ENCODE measurements at places on chromosomes 5 and 9.
A peak's percentile ranks its signal among the peaks of the same experiment; 100 is the strongest.

- DNase-seq = no peak
These were observed 112.7 kb downstream of the NTRK2 start for GRCh38 chr9:84781931-84782866.

- no peak for DNase-seq
These were observed 74.3 kb downstream of the COL23A1 start for GRCh38 chr5:178515776-178516503.

GRCh38 chr5:50328193-50328729, 112.8 kb downstream of the EMB start:
- DNase-seq = no peak

- no peak for DNase-seq
These were observed 67.4 kb downstream of the MRPS27 start for GRCh38 chr5:72252574-72253155.

- DNase-seq = no peak
These were observed 230.6 kb upstream of the CD180 start for GRCh38 chr5:67426961-67427849.

GRCh38 chr5:76445063-76445462, 42.0 kb downstream of the IQGAP2 start:
- no peak for DNase-seq

DNA sequence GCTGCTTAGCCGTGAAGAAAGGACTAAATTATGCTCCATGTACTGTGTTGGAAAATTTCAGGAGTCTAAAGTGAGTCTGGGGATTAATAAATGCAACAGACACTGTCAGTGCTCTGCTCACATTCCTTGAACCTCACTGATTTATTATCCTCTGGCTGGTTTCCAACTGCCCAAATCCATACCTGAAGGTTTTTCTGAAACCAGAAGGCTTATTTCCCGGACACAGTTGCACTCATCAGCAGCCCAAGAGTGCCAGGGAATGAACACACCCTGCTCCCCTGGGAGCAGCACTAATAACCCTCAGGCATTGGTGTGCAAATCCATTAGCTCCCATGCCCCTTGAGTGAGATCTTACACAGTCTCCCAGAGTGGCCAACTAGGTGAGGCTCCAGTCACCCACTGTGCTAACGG, 38.7 kb downstream of the F2R start:
- no peak for DNase-seq

- DNase-seq = no peak
These were observed 200.2 kb downstream of the SEMA6A start for GRCh38 chr5:116374434-116374852.

GRCh38 chr9:94498801-94499453, 56.0 kb upstream of the PCAT7 start:
- peak; percentile 5 for DNase-seq

DNA sequence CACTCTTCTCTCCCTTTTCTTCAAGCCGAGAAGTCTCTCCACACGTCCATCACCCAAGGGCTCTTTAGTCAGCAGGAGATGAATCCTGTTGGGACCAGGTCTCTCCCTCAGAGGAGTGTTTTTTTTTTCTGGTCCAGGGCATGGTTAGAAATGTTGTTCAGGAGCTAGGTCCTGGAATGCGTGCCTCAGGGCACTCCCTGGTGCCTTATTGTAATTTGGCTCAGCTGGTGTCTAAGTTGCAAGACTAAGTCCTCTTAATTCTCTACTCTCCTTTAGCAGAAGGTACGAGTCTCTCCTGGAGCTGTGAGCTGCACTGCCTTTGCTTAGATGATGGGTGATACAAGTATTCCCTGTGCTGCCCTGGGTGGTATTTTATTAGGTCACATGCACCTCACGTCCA, 111.9 kb downstream of the CNTLN start:
- DNase-seq = no peak

DNA sequence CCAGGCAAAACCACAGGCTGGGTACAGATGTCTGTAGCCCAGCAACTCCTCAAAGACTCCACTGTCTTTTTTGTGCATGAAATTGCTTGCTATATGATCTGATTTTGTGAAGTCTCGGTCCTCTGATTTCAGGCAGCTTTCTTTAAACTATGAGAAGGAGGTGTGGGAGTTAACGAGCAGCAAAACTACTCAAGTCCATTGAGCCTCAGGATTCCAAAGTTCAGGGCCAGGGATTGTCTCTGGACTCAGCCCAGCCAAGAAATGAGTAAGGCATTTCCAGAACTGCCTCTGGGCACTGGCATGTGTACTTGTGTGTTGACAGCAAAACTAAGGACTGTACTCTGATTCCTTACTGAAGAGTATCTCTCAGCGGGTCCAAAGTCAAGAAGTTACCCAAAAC, 53.4 kb upstream of the GLIS3 start:
- peak; percentile 81 for DNase-seq

DNA sequence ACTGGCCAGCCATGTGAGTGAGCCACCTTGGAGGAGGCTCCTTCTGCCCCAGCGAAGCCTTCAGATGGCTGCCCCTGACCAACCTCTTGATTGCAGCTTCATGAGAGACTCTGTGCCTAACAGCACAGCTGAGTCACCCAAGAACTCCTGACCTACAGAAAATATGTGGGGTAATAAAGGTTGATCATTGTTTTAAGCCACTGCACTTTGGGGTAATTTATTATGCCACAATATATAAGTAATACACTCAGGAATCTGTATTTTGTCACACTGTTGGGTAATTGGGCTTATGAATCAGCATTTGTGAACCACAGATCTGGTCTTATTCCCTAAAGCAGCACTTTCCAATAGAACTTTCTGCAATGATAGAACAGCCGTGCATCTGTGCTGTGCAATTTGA, 24.4 kb upstream of the VDAC1 start:
- peak; percentile 83 for DNase-seq

- peak; percentile 15 for DNase-seq
These were observed 36.0 kb downstream of the HMGXB3 start for GRCh38 chr5:150036513-150036912.

DNA sequence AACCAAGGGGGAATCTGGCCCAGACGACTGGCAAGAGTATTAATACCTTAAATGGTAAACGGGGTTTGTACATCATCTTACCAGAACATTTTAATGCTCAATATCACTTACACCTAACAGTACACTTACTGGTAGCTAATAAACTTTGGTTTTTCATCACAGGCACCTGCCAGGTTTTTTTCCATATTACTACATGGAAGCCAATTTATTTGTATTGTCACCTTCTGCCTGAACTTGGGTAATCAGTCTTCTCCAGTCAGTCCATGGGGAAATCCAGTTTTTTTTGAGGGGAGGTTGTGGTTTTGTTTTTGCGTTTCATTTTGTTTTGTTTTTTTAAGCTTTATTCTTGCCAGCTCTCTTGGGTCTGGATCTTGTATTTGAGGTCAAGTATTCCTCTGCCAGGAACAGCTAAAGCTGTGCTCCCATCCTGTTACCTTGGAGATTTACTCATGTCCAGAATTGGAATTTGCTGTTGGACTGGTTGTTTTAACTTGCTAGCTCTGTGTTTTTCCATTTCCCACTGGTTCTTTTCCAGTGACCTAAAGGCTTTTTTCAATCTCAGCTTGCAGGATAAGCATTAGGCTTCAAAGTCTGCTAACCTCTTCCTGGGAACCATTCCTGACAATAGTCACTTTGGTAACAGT, 11.1 kb upstream of the NADK2 start:
- DNase-seq = no peak

DNA sequence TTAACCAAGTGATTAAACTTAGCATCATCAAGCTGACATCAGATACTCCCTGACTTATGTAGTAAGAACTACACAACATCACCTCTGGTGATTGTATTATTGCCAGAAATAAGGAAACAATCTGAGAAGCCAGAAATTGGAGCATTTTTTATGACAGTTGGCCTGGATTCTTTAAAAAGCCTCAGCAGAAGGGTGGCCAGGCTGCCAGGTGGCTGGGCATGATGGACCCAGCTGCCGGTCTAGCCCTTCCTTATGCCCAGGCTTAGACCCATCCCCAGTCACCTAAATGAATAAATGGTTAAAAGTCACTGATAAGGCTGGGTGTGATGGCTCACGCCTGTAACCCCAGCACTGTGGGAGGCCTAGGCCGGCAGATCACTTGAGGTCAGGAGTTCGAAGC, 12.8 kb downstream of the OR1K1 start:
- DNase-seq = no peak

DNA sequence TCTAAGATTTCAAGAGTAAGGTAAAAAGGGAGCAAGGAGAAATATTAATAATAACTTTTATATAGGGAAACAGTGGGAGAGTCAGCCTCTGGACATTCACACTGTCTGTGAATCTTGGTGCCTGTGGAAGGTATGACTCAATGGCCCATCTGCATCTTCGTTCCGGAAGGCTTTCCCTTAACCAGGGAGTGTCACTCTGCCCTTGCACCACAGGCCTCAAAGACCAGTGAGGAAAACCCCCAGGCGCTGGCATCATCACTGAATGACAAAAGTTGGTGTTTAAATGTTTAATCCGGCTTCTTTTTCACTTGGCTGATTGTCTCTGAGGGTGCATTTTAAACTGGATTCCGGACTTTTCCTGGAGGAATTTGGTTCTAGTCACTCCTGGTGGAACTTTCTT, 522.4 kb upstream of the TLE4 start:
- DNase-seq = no peak

DNA sequence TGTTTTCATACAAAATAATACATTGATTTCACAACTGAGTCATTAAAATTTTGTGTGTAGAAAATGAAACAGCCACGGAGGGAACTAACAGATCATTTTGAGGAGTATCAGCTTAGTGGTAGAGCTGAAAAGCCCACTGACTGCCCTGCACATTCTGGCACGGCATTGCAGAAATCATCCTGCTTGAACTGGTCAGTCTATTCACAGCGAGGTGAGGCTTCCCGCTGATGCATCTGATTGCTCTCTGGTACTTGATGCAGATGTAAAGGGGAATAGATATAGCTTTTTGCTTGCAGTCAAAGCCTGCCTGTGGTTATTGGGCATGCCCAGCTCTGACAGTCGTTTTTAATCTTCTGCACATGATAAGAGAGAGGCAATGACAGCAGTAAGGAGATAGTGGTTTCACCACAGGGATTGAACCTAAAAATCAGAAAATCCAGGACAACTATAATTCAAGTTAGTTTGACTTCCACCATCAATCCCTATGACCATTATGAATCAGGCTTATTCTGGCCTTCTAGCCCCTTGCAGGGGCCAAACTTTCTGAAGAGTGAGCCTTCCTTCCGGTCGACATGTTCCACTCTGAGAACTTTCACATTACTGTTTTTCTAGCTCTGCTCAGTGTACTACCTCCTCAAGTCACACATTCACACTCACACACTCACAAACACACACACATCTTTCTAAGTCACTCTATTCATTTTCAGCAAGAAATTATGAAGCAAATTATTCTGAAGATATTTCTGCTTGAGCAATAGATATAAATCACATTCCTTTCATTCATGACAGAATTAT, 782.8 kb upstream of the NUDT12 start:
- no peak for DNase-seq

DNA sequence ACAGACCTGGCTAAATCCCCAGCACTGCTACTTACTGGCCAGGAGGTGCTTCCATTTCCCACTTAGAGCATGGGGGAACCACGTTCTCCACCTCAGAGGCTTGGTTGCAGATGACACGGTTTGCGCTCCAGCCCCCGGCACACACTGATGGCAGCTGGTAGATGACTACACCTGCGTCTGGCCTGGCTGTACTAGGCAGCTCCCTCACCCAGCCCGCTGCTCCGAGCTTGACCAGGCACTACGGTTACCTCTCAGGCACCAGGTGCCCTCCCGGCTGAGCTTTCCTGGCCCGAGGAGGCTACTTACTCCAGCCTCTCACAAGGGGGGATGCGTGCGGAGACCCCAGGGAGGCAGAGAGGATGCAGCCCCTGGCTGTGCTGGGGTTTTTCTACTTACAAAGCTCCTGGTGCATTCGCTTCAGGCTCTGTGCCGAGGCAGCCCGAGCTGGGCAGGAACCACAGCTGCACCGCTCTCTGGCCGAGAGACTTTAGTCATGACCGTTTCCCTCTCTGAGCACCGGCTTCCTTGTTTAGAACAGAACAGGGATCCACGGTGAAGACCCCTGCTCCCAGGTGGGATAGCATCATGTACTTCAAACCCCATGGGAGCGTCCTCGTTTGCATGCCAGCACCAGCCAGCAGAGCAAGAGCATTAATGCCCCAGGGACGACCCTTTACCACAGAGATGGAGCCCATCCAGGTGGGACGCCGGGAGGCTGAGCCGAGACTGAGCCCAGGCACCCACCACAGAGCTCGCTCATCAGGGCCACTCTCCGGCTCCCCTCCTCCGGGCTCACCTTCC, 7.6 kb upstream of the GBGT1 start:
- DNase-seq = no peak

- DNase-seq = peak; percentile 62
These were observed 110.0 kb downstream of the LURAP1L start for GRCh38 chr9:12884736-12885395.

DNA sequence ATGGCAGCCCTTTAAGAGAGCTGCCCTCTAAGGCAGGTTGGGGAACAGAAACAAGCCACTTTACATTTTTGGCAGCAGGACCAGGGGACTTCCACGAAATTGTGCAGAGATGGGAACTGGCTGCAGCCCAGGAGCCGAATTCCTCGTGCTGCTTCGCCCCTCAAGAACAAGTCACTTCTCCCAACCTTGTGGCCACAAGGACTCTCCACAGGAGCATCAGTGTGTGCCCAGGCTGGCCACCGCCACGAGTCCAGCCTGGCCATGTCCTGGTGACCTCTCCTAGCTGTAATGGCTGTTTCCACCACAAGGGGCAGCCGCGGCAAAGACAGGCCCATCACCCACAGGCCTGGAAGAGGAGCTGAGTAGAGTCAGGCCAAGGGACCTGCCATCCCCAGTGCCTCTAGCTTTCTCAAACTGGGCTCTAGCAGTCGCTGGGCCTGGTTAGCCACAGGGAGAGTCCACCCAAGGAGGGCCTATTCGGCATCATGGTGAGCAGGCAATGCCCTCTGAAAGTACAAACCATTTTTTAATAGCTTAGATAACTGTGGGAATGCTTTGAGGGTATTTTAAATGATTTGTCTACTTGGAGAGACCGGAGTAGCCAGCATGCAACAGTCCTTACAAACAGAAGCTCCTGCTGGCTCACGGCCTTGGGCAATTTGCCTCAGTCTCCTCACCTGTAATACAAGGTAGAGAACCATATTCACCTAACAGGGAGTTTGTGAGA, 129.0 kb downstream of the COL23A1 start:
- peak; percentile 50 for DNase-seq

- DNase-seq = peak; percentile 26
These were observed 159.4 kb downstream of the MYO10 start for GRCh38 chr5:16776611-16777251.

DNA sequence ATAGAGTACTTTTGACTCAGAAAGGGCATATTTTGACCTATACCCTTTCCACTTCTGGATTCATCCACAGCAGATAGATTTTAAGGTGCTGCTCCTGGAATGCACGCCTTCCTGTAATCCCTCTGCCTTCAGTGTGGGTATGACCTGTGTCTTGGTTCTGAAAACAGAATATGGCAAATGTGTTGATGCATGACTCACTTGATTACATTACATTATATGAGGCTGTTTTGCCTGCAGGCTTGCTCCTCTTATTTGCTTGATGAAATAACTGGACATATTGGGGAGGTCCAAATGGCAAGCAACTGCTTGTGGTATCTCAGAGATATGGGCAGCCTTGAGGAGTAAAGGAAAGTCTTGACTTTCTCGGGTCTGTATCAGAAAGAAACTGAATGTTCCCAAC, 468.6 kb downstream of the CDH18 start:
- no peak for DNase-seq

- DNase-seq = no peak
These were observed 12.1 kb downstream of the PDCL start for GRCh38 chr9:122816163-122816867.

Measured in large intestine (tissue), 12 donors.